ENCODE measurements at places on chromosomes 13 and 19.
A peak's percentile ranks its signal among the peaks of the same experiment; 100 is the strongest.

- DNase-seq = no peak
Measured at GRCh38 chr13:108037348-108037747, 178.0 kb downstream of the LIG4 start.

GRCh38 chr13:24858953-24859352, 95.0 kb downstream of the RNF17 start:
- DNase-seq = no peak

- no peak for DNase-seq
Measured at GRCh38 chr19:56273563-56274117, 1.1 kb downstream of the EDDM13 start.

DNA sequence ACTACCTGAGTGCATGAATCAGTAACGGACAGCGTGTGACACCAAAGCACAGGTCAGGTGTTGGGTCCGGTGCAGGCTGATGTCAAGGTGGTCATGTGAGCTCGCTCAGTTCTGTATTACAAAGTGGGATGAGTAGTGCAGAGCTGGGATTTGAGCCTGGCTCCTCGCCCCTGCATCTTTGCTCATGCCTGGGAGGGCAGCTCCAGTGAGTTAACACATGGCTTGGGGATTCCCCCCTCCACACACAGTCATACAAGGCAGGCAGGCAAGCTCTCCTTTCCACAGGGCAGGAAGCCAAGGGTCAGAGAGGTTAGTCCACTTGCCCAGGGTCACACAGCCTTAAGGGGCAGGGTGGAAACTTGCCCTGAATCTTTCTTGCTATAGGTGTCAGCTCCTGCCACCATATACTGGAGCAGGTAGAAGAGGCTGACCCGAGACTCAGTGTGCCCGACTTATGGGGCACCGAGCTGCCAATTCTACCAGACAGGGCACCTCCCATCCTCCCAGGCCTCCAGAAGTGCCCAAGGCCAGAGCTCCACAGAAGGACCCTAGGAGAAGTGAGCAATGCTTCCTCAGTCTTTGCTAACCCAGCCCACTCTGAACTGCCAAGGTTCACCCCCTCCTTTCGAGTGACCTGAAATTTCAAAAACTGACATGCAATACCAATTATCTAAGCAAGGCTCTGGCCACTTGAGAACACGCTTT, 35.4 kb downstream of the ZNF787 start:
- no peak for DNase-seq

DNA sequence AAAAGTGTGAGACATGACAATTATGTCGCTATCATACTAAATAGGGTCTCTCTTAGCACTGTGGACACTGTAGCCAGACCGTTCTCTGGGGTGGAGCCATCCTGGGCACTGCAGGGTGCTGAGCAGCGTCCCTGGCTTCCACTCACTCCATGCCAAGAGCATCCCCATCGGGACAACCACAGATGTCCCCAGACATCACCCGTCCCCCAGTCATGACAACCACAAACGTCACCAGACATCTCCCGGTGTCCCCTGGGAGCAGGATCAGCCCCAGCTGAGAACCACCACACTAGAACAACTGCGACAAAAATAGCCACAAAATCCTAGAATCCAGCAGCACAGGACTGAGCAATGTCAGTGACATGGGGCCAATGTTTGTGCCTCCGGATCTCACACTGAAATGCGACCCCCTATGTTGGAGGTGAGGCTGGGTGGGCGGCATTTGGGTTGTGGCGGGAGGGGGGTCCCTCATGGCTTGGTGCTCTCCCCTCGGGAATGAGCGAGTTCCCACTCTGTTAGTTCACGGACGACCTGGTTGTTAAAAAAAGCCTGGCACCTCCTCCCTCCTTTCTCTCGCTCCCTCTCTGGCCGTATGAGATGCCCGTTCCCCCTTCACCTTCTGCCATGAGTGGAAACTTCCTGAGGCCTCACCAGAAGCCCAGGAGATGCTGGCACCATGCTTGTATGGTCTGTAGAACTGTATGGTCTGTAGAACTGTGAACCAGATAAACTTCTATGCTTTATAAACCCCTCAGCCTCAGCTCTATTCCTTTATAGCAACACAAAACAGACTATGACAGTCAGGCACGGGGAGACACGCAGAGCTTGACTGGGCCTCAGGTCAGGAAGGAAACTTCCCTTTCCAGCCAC, 93.9 kb downstream of the GADD45B start:
- no peak for DNase-seq

GRCh38 chr13:79360095-79360494, 46.0 kb downstream of the RBM26 start:
- DNase-seq = no peak

DNA sequence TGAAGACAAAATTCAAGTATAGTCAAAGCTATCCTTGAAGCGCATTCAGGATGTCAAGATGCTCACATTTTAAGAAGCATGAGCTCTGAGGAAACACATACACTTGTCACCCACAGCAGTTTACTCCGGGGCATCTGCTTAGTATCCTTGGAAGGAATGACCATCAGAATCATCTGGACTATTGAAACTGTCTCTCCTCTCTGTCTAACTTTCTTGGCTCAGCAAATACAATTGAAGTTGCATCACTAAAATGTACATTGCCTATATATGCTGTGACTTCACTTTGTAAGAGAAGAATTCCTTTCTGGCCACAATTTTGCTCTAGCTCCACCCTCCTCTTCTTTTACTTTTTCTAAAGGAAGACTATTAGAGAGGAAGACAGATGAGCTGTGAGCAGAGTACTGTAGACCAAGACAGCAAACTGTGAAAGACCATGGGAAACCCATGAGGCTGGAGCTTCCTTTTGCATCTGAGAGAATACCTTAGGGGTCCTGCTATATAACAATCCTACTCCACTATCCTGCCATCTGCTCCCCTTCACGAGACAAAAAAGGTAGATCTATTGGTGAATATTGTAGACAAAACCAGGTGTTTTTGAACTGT, 906.3 kb downstream of the PCDH9 start:
- no peak for DNase-seq

DNA sequence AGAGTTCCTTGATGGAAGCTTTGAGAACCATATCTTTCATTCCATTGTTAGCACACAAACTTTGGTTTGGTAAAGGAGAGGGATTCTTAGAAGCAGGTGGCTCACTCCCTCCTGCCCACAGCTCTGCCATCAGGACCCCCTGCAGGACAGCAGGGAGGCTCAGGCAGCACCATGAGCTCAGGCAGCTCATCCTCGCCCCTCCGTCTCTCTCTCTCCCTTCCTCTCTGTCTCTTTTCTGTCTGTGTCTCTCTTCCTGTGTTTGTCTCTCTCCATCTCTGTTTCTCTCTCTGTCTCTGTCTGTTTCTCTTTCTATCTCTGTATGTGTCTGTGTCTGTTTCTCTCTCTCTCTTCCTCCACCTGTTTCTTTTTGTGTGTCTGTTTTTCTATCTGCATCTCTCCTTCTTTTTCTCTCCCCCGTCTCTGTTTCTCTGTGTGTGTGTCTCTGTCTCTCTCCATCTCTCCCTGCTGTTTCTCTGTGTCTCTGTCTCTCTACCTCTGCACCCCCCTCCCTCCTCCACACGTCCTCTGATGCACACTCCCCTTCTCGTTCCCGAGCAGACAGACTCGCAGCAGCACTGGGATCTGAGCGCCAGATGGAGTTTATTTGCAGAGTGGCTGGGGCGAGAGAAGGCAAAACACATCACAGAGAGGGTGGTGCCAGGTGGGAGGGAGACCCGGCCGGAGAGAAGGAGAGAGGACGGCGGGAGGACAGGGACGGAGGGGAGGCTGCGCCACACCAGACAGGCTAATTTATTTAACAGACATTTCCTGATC, 8.7 kb downstream of the SBK2 start:
- no peak for DNase-seq

GRCh38 chr13:73849292-73849691, 284.9 kb downstream of the KLF12 start:
- peak; percentile 31 for DNase-seq

GRCh38 chr13:105814219-105814901, 721.1 kb downstream of the EFNB2 start:
- DNase-seq = no peak

GRCh38 chr19:16814526-16815100, 14.6 kb upstream of the SIN3B start:
- no peak for DNase-seq

- peak; percentile 71 for DNase-seq
Measured at GRCh38 chr13:20525601-20526544, at the start of gene CRYL1. TSS of gene CRYL1 (minus strand) at chr13:20525857. CDS start at chr13:20525794, 63 bp downstream.

DNA sequence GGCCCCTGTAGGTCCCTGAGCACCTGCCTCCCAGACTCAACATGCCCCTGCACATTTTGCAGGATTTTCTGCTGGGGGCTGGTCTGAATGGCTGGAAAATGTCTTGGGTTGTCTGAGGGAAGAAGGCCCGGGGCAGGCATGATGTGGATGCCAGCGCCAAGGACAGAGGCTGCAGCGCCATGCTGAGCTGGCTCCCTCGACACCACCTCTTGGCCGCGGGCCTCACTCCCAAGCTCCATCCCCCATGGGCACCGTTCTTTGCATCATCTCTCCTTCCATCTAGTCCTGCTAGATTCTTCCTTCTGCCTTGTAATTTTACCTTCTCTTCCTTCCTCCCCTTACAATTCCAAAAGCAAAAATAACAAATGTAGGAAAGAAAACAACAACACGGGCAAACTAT, 70.6 kb downstream of the ZIC5 start:
- DNase-seq = no peak

DNA sequence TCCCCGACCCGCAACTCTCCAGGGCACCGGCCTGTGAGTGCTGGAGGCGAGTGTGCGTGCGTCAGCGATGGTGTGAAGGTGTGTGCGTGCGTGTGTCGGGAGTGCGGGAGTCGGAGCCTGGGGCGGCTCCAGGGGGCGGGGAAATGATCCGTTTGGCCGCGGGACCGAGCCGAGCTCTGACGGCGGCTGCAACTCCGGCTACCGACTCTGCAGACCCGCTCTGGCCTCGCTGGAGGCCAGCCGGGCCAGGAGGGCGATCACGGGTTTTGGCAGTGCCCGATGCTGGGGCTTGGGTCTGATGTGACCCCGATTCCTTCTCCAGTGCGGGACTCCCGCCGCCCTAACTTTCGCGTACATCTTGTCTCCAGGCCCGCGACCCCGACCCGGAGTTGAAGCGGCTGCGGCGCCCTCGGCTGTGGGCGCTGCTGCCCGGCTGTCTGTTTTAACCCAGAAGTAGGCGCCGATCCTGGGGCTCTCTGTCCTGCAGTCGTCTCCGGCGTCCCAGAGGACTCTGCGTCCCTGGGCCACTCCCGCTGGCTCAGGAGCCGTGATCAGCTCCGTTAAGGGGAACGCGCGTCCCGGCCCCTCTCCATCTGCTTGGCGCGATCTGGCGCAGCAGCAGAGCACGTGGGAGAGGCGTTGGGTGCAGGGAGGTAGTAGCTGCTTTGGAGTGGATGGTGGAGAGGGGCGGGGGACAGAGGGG, 1.2 kb downstream of the CHST8 start:
- DNase-seq = no peak

GRCh38 chr13:26864576-26864975, 104.0 kb upstream of the GPR12 start:
- DNase-seq = no peak

GRCh38 chr13:84050536-84050935, 168.3 kb upstream of the SLITRK1 start:
- no peak for DNase-seq

GRCh38 chr19:39436350-39436716, 584 bp upstream of the RPS16 start:
- no peak for DNase-seq

DNA sequence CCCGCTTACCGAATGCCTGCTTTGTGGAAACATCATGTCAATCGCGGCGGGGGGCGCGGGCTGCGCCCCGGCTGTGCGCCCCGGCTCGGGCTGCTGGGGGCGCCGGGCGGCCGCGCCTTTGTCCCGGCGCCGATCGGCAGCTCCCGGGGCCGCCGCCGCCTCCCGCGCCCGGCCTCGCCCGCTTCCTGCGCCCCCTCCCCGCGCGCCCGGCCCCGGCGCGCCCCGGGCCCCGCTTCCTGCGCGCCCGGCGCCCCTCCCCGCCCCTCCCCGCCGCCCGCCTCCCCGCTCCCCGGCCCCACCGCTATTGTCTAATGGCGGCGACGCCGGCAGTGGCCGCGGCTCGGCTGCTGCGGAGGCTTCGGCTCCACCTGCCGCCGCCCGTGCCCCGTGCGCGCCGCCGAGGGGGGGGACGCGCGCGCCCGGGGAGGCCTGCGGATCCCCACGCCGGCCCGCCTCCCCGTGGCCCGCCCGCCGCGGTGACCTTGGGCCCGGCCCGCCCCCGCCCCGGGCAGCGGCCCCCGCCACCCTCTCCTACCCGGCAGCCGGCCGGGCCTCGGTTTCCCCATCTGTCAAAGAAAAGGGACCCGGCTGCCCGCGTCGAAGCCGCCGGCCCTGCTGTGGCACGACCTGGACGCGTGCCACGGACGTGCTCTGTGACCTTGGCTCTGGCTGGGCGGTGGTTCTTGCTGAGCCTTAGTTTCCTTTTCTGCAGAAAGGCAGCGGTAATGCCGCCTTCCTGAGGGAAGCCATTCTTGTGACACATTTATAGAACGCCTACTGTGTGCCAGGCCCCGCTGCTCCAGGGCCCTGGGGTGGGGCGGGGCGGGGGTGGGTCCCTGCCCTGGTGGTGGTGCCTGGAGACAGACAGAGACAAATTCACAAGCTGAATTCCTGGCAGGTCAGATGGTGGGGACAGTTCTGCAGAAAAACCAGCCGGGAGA, at the start of gene TLE5:
Gene TLE5 (minus strand): TSS at position 331 of the 941 bp plus-strand sequence. CDS start 295 bp downstream, at position 36.
- peak; percentile 67 for DNase-seq

DNA sequence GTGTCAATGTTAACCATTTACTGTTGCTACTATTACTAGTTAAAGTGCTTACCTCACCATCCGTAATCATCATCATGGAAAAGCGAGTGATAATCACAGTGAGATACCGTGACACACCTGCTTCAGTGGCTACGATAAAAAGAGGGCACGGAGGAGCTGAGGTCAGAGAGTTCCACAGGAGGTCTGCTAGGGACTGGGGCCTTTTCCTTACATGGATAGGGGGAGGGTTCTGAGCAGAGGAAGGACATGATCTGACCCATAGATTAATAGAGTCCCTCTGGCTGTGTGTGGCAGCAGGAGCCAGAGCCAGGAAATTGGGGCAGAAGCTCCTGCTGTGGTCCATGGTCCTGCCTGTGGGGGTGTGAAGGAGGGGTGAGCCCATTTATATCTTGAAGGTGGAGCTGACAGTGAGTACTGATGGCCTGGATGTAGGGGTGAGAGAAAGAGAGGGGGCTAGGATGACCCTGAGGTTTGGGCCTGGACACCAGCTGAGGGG, 136.7 kb downstream of the SIPA1L3 start:
- no peak for DNase-seq

GRCh38 chr13:76886292-76887075, at the start of gene KCTD12:
TSS of gene KCTD12 (minus strand) at chr13:76886405. CDS start at chr13:76886148, 257 bp downstream.
- DNase-seq = peak; percentile 81

GRCh38 chr19:38538386-38538785, 79.4 kb downstream of the MAP4K1 start:
- DNase-seq = no peak

- DNase-seq = no peak
Measured at GRCh38 chr13:97495678-97496077, 61.7 kb downstream of the RAP2A start.

All from stimulated activated CD4-positive, alpha-beta T cell treated with anti-CD3 and anti-CD28 coated beads, Interleukin-2, amount 100 ng/mL, for 24 hours (primary cell).